ENCODE measurements at places on chromosomes 1 and 21.

GRCh38 chr1:29312469-29313461, 76.4 kb downstream of the PTPRU start:
- no peak for DNase-seq

- DNase-seq, result no peak
These were observed 119.5 kb upstream of the CSF3R start for GRCh38 chr1:36602184-36602583.

- DNase-seq, result peak; percentile 67
These were observed 27.5 kb downstream of the KCNC4 start for GRCh38 chr1:110237386-110238152.

- DNase-seq, result peak; percentile 4
These were observed 470.6 kb downstream of the PTPRU start for GRCh38 chr1:29706936-29707335.

DNA sequence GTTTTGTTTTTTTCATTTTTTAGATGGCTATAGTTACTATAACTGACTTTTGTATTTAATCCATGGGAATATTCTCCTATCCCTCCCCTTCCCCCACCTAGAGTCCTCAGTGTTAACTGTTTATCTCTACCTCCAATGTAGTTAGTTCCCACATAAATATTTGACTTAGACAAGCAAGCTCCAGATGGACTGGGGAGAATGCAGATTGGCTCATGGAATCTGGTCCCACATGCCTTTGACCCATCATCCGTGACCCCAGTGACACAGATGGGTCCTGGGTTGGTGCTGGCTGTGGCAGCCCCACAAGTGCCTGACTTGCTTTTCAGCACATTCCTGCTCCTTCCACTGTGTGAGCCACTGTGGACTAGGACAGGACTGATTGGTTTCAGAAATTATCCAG, 41.8 kb downstream of the ATP2B4 start:
- DNase-seq, result no peak

DNA sequence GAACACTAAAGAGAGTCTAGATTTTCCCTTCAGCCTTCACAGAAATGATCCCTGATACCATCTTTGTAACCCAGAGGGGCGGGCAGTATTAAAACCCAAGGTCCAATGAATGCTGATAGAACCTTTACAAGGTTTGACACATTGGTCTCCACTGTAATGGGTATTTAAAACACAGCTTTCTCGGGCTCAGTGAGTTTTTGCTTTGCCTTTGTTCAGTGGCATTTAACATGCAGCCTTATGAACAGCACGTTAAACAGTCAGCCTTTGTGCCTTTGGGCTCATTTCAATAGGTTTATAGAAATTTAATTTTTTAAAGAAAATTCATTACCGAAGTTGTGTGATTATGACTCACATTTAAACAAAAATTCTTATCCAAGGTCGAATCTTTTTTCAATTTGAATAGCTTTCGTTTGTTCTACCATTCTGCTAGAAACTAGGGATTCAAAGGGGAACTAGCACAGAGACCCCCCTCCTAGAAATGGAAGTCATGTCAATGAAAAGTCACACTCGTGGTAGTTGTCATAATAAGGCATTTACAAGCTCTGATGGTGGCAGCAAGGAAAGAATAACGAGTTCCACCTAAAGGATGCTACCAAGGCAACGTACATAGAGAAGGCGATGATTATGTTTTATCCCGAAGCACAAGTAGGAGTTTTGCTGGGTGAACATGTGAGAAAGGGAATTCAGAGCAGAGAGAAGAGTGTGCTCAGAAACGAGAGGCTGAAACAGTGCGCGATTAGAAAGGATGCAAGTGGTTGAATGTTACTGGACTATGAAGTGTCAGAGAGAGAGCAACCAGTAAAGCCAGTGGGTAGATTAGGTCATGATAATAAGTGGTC, 66.2 kb downstream of the SGIP1 start:
- DNase-seq, result no peak

DNA sequence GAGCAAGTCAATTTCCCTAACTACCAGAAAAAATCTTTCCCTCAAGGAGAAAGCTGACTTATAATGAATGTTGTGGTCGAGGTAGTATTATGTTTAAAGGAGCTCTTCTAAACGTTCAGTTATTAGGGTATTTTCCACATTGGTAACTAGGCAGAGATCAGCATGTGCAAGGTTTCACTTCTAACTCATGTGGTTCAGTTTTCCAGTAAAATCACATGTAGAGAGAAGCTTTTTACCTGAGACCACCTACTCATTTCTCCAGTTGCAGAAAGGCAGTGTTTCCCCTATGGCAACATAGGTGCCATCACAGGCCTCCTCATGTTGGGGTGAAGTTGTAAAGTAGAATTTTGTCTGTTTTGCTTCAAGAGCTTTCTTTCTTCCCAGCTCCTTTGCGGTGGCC, 23.7 kb downstream of the IL23R start:
- no peak for DNase-seq

DNA sequence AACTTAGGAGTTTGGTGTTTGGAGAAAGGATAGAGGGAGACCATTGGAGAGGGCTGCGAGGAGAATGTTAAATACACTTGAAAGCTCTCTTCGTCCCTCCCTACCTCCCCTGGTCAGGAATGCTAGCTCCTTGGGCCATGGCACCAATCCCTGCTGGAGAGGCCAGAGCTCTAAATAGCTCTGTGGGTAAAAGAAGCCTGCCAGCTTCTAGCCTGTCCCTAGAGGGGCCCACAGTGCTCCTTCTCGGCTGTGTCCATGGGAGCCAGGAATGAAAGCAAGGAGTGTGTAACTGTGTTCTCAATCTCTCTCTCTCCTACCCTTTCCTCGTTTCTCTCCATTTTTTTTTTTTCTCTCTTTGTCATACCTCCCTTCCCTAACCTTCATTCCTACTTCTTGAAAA, at the start of gene CCDC190:
Gene CCDC190 (minus strand): TSS at position 75 of the 400 bp plus-strand sequence. CDS start 1,529 bp downstream, outside the sequence.
- no peak for DNase-seq

- no peak for DNase-seq
These were observed 383 bp upstream of the PRRX1 start for GRCh38 chr1:170663404-170664092.

DNA sequence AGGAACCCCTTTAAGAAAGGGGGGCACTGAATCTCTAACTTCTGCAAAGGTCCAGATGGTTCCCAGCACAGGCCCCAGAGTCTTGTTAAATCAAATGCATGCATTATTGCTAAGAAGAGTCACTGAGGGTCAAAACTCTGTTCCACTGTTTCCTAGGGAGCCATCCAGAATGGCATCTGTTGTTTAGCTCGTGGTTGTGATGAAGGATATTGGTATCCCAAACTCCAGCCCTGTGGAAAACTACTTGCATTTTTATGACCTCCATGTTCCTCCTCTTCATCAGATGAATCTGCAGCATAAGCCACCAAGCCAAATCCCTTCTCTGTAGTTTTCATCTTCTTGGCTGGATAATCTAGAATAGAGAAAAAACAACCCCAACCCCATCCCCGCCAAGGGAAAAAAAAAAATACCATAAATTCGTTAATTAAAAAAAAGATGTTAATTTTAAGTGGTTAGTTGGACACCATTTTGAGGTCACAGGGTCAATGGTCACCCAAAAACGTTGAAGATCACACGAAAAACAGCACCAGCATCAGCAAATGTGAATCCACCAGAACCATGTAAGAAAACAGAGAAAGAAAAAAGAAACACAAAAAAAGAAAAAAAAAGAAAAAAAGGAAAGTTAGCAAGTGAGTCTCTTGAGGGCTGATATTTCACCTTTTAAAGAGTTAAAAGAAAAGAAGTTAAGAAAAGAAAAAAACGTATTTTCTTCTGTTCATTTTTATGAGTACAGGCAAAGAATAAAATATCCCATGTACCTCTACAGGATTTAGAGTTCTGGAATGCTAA, 3.0 kb upstream of the RIT1 start:
- DNase-seq, result no peak

DNA sequence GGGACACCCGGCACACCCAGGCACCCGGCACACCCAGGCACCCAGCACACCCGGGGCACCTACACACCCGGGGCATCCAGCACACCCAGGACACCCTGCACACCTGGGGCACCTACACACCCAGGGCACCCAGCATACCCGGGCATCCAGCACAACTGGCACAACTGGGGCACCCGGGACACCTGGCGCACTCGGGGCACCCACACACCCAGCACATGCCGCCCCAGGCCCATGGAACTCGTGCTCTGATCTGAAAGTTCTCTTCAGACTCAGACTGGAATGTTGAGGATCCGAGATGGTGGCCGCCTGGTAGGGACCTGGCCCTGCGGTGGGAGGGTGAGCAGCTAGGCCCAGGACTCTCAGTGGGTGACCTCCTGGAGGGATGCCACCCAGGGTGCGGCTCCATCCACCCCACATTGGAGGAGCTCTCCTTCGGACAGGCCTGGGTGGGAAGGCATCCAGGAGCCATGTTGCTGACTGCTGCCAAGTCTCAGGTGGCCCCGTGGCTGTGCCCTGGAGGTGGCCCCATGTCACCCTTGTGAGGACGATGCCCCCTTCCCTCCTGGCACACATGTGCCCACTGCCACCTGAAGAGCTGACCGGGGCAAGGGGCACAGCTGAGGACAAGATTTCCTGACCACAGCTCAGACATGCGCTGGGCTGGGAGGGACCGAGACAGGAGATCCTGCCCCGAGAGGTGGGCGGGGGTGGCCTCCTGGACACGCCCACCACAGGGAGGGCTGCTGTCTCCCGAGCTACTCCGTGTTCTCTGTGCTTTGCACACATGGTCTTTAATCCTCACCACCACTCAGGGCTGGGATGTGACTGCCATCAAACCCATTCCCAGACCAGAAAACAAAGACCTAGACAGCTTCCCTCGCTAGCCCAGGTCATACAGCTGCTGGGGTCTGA, 37.0 kb downstream of the UBE2G2 start:
- DNase-seq, result no peak

DNA sequence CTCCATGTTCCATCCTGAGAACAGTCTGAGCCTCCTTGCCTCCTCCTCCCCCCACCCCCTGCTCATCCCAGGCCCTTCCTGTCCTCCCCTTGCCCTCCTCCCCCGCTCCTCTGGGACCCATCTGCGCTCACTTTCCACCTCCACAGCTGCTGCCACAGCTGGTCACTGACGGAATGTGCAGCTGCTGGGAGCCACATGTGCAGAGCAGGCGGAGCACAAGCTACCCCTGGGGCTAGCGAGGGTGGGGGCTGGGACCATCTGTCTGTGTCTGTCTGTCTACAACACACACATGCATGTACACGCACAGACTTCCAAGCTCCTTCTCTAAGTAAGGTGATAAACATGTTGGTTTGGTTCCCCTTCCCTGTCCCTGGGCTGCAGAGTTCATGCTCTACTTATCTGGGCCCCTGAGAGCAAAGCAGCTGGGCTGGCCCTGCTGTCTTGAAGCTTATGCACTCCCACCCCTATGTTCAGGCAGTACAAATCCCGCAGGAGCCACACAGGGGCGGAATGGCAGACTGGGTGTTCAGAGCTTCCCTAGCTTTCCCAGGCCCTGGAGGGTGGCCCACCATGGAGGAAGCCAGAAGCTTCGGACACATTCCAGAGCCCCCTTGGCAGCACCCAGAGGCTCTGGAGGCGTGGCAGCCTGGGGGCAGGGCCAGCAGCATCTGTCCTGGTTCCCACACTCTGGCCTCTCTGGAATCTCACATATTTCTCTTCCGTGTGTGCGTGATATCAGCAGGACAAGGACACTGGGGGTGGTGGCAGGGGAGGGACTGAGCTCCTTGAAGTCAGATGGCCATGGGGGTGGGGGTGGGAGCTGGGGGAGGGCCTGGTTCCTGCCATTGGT, 7.0 kb upstream of the HEYL start:
- DNase-seq, result no peak

- DNase-seq, result no peak
These were observed 10.1 kb downstream of the RUNX3 start for GRCh38 chr1:24919791-24920532.

DNA sequence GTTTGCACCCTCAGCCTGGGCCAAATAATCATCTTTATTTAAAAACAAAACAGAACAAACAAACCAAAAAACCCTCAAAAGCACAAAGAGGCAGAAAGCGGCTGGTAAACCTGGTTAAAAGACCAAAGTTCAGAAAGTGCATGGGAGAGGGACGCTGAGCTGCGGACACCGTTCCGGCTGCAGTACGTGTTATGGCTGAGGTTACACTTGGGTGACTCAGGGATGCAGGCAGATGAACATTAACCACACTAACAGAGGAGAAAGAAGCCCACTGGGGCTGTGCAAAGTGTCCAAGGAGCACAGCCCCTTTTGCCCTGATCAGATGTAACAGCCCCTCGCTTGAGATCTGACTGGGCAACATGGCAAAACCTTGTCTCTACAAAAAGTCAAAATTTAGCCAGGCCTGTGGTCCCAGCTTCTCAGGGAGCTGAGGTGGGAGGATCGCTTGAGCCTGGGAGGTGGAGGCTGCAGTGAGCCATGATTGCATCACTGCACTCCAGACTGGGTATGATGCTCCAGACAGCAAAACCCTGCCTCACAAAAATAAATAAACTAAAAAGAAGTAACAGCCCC, 28.3 kb downstream of the GPR157 start:
- no peak for DNase-seq

GRCh38 chr1:115190540-115191170, 101.4 kb upstream of the TSPAN2 start:
- DNase-seq, result no peak

DNA sequence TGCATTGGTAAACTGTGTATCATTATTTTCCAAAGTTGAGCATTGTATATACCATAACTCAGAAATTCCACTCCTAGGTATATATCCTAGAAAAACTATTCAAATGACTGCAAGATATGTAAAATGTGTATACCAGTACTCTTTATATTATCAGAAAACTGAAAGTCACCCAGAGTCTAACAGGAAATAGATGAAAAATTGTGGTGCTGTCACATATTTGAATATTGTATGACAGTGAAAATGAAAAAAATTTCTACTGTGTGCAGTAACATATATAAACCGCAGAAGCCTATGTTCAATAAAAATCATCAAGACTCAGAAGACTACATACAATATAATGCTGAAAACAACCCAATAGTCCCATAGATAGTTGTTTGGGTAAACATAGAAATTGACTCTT, 74.4 kb upstream of the LYPLAL1 start:
- no peak for DNase-seq

GRCh38 chr21:43611598-43612369, 47.5 kb downstream of the HSF2BP start:
- DNase-seq, result peak; percentile 60

DNA sequence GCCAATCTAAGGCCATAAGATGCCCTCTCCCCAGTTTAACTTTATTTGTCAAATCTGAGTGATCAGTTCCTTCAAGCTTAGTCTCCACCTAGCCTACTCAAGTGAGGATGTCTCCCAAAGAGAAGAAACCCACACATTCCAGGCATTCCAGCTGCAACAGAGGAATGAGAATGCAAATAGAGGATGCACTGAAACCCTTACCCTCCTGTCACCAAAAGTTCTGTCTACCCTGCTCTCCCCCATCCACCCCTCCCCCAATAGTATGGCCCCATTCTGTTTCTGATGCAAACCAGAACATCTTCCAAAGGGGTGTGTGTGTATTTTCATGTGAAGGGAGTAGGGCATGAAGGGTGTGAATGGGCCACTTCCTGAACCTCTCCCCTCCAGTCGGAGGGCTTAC, 3.0 kb downstream of the DUSP23 start:
- DNase-seq, result no peak

Data from inflammatory macrophage (primary cell).